ENCODE measurements at places on chromosomes 12 and 14. TPM values are rescaled to one million over a fixed set of nuclear protein-coding genes. Genes with fewer than 3 reads are reported as not detected.

DNA sequence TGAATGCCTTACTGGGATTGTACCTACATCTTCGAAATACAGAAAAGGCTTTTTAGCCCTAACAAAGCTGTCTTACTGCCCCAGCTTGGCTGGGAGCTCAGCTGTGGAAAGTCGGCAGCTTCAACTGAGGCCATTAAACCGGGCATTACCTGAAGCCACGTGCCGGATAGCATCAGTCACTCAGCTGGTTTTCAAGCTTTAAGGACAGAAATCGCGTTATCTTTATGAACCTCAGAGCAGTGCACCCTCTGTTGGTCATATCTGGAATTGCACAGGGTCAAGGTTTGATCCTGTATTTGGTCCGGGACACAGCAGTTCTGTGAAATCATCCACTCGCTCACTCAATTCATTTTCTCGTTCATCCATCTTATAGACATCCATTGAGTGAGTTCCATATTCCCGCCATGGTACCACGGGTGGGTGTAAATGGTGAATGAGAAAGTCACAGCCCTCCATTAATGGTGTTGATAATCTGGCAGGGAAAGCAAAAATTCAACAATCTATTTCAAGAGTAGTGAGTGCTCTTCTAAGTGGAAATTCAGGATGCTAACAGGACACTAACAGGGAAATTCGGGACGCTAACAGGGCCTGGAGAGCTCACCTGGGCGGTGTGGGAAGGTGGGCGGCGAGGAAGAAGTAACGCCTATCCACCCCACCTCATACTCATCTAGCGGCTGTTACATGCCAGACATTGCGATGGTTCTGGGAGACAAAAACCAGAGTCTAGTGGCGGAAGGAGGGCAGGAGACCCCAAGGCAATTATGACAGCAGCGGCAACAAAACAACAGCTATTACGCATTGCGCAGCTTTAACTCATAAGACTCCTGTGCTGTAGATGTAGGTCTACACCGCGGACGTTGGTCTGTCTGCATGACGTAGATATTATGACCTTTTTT, 60.6 kb upstream of the TCL1A start:
- H3K27ac ChIP-seq: no peak overlapping the region
- H3K4me1 ChIP-seq: no peaks in the 10 kb centered on the region
- H3K27me3 ChIP-seq: no peaks in the 10 kb centered on the region
- no peak overlapping the region for H3K4me3 ChIP-seq
- DNase-seq: no peak

DNA sequence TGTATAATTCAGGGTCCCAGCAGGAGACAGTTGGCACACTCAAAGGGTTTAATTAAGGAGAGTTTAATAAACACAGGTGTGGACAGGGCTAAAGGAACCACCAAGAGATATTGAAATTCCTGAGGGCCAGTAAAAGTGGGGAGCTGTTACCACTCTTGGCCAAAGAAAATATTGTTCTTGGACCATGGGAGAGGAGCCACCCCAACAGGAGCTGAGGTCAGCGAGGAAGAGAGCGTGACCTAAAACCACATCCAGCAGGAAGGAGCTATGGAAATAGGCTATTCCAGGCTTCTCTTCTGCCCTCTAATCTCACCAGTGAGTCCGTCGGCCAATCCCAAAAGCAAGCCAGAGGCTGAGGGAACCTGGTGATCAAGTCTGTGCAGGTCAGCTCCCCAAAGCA, 390.8 kb downstream of the MED13L start:
- no peak overlapping the region for H3K27ac ChIP-seq
- H3K27me3 ChIP-seq: no peaks in the 10 kb centered on the region
- no peak overlapping the region for H3K4me3 ChIP-seq
- no peaks in the 10 kb centered on the region for H3K4me1 ChIP-seq
- no peak for DNase-seq

- no peaks in the 10 kb centered on the region for H3K27me3 ChIP-seq
- no peaks in the 10 kb centered on the region for H3K36me3 ChIP-seq
- H3K4me3 ChIP-seq: no peak overlapping the region
- H3K27ac ChIP-seq: no peak overlapping the region
- DNase-seq: no peak
These were observed 416.2 kb downstream of the EGLN3 start for GRCh38 chr14:33534632-33535031.

The SRGAP1 gene
- 24.1 TPM for total RNA-seq

GRCh38 chr12:120851944-120852343, 52.2 kb downstream of the SPPL3 start:
- H3K4me3 ChIP-seq: no peak overlapping the region
- no peaks in the 10 kb centered on the region for H3K27me3 ChIP-seq
- H3K36me3 ChIP-seq: no peaks in the 10 kb centered on the region
- H3K27ac ChIP-seq: no peak overlapping the region

The SNRNP35 gene
- 73.9 TPM for total RNA-seq

DNA sequence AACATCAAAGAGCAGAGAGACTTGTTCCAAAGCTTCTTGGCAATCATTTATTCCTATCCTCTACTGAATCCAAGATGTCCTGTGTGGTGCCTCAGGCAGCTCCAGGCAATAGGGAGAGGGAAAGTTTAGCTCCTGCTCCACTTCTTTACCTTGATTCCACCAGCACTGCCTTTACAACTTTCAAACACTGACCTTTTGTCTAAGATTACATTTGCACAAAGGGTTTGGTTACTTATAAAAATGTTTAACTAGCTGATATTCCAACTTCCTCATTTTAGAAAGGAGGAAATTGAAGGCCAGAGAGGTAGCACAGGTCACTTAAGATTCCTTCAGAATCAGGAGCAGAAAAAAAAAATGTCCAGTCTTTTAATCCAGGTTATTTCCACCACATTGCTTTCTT, 192.7 kb downstream of the BTG1 start:
- H3K27ac ChIP-seq: no peak overlapping the region
- no peaks in the 10 kb centered on the region for H3K4me1 ChIP-seq
- DNase-seq: no peak
- H3K4me3 ChIP-seq: no peak overlapping the region
- no peaks in the 10 kb centered on the region for H3K36me3 ChIP-seq

GRCh38 chr12:116080415-116080814, 197.1 kb downstream of the MED13L start:
- H3K4me1 ChIP-seq: no peaks in the 10 kb centered on the region
- no peaks in the 10 kb centered on the region for H3K27me3 ChIP-seq
- H3K4me3 ChIP-seq: no peak overlapping the region
- no peak for DNase-seq

- no peaks in the 10 kb centered on the region for H3K27me3 ChIP-seq
- DNase-seq: no peak
- H3K4me3 ChIP-seq: no peak overlapping the region
- H3K27ac ChIP-seq: peak overlapping the region; percentile 94
These were observed 4.2 kb downstream of the SLC15A4 start for GRCh38 chr12:128819293-128820144.

GRCh38 chr14:66239589-66239988, 246.6 kb upstream of the CCDC196 start:
- no peaks in the 10 kb centered on the region for H3K27me3 ChIP-seq
- H3K4me1 ChIP-seq: no peaks in the 10 kb centered on the region
- no peaks in the 10 kb centered on the region for H3K36me3 ChIP-seq

- H3K36me3 ChIP-seq: no peaks in the 10 kb centered on the region
- peaks cover 52% of the 10 kb centered on the region for H3K4me1 ChIP-seq
- peak overlapping the region; percentile 38 for H3K27ac ChIP-seq
- no peak for DNase-seq
These were observed 87.3 kb downstream of the TTC7B start for GRCh38 chr14:90728951-90729350.

- no peak overlapping the region for H3K4me3 ChIP-seq
- H3K4me1 ChIP-seq: peaks cover 14% of the 10 kb centered on the region
- DNase-seq: no peak
- H3K27me3 ChIP-seq: no peaks in the 10 kb centered on the region
These were observed 26.1 kb upstream of the CIPC start for GRCh38 chr14:77071938-77072388.

DNA sequence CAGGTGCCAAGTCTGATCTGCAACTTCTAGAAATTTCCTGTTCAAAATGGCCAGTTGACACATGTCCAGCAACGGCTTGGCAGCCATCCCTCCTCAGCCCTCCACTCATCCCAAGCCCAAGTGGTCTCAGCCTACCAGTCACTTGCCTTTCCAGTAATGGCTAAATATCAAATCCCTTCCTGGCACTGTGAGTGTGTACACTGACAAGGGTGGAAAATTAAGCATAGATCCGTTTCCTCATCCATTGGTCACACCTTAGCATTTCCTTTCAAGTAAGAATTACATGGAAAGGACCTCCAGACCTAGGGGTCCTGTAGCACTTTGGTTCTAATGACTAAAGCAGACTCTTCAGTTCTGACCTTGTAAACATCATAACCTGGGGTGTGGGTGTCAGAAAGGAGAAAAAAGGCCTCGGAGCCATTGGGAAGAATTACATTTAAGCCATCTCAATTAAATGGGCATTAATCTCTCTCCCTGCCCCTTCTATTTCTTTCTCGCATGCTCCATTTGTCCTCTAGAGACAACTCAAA, 15.4 kb downstream of the LLPH start:
- no peaks in the 10 kb centered on the region for H3K27me3 ChIP-seq
- H3K36me3 ChIP-seq: no peaks in the 10 kb centered on the region
- no peak overlapping the region for H3K4me3 ChIP-seq

GRCh38 chr12:1093166-1093751, 102.2 kb downstream of the ERC1 start:
- no peaks in the 10 kb centered on the region for H3K27me3 ChIP-seq
- H3K36me3 ChIP-seq: no peaks in the 10 kb centered on the region
- H3K27ac ChIP-seq: no peak overlapping the region
- no peak for DNase-seq
- H3K4me1 ChIP-seq: peaks cover 5% of the 10 kb centered on the region

The TOMM20L gene
- total RNA-seq: not detected

DNA sequence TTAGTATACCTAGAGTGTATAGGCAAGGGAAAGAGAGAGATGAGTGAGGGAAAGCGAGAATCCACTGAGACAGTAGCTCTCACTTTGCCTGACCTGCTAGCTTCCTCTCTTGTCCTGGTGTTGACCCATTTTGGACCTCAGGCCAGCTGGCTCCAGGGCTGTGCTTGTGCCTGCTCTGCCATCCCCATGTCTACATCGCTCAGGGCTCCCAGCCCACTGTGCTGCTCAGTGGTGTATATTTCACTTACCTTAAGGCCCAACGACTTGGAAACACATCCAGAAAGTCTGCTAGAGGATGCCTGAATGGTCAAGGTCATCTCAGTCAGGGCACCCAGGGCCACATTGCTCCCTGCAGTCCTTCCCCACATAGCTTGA, 964 bp upstream of the SERPINA4 start:
- no peak overlapping the region for H3K4me3 ChIP-seq
- no peak for DNase-seq
- no peaks in the 10 kb centered on the region for H3K4me1 ChIP-seq
- no peak overlapping the region for H3K27ac ChIP-seq
- H3K27me3 ChIP-seq: no peaks in the 10 kb centered on the region

Measured in thoracic aorta (tissue), 2 donors.